ENCODE measurements at places on chromosomes 1 and 21.

DNA sequence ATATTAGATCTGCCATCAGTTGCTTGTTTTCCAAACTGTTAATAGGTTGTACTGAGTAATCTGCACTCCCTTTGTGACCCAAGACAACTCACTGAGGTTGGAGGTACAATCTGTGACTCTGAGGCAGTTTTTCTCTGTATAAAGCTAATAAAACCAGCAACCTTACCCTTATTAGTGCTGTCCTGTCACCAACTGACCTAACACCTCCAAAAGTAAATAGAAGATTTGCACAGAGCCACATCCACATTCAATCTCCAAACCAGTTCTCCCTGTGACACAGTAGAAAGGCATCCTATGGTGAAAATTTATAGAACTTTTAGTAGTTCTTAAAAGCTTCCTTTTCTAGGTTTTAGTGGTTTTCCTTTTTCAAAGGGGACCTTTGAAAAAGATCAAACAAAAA lies 140.4 kb upstream of the ADGRL2 start:
- no peak for DNase-seq

DNA sequence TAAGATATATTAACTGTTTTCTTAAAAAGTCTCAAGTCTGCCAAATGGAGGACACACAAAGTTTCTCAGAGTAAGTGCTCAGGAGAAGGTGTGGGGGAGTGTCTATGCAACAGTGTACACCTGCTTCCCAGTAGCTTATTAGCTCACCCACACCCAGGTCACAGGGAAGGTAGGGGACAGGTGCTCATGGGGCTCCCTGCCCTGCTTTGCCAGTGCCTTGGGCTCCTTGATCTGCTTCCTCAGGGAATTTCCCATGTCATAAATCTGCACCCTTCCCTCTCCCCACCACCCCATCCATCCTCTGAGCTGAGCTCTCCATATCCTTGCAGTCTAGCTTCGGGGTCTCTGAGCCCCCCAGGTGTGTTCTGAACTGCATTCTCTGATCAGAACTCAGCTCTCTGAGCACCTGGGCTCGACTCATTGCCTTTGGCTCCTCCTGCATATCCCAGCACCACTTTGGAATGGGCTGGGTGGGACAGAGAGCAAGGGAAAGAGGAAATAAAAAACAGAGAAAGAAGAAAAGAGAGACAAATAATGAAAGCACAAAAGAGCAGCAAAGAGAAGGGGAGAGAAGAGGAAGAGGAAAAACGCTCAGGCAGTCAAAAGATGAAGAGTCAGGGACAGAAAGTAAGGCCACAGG lies 87.0 kb upstream of the ATP1B1 start:
- DNase-seq, result no peak

- DNase-seq, result no peak
Observed at GRCh38 chr1:202809597-202810159, 1.1 kb upstream of the PCAT6 start.

- DNase-seq, result no peak
Observed at GRCh38 chr21:40564318-40564717, 282.6 kb downstream of the DSCAM start.

- DNase-seq, result no peak
Observed at GRCh38 chr1:86345042-86345441, 51.1 kb downstream of the ODF2L start.

- no peak for DNase-seq
Observed at GRCh38 chr1:206105464-206105995, 11.7 kb downstream of the AVPR1B start.

- DNase-seq, result no peak
Observed at GRCh38 chr1:229068270-229068987, 202.5 kb upstream of the RAB4A start.

GRCh38 chr1:202007805-202008489 lies 2.4 kb upstream of the ELF3 start:
- DNase-seq, result no peak

DNA sequence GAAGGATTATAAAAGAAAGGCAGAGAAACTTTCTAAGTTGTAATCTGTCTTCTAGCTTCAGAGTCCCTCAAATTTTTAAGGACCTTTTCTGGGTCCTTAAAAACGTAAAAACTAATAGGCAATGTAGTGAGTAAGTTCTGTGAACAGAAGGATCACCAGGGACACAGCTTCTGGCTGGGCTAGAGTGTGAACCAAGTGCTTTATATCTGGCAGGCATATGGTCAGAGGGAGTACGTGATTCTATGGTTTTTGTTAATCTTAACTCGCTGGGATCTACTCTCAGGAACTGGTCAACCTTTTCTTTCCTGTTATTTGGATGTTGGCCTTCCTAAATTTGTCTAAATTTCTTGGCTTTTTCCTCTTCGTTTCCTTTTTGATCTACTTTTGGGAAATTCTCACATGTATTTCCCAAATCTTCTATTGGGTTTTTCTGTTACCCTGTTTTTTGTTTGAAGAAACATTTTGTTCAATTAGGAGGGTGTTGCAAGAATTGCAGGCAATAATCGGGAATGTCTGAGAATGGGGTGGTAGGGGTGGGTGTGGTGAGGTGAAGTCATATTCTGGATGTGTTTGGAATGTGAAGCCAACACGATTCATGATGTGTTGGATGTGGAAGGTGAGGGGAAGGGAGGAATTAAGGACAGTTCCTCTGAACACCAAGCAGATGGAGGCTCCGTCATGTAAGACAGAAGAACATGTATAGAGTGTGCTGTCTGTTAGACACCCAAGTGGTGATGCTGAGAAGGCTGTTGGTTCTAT lies 193.2 kb downstream of the FMN2 start:
- DNase-seq, result no peak

DNA sequence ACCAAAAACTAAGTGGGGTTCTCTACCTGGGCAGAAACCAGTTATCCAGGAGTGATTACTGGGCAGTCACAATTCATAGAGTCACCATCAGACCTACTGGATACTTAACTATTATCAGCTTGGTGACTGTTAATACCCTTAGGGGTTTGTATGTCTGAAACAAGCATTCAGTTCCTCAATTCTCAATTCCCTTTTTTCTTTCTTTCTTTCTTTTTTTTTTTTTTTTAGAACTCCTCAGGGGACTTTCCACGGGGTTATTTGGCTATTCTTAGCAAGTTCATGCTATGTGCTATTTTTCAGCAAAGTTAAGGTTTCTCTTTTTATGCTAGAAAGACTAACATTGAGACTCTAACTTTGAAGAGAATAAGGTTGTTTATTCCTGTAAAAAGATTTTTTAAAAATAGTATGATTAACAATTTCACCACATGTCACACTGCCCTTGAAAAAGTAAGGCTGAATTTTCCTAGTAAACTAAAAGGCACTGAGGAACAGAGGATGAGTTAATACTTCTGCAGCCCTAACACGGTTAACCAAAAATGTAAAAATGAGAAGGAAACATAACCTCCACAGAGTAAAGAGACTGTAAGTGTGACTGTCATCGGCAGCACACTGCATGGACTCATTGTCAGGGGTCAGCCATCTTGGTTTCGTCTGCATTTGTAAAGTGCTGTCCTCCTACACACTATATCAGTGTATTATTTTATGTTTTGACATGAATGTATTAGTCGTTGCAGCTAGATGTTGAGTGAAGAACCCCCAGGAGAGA lies 310.2 kb downstream of the NTNG1 start:
- DNase-seq, result no peak

GRCh38 chr1:218760601-218761570 lies 412.8 kb upstream of the LYPLAL1 start:
- no peak for DNase-seq

GRCh38 chr1:235635938-235636662 lies 13.5 kb downstream of the GNG4 start:
- no peak for DNase-seq

GRCh38 chr1:214146523-214146922 lies 134.4 kb upstream of the SMYD2 start:
- DNase-seq, result no peak

GRCh38 chr1:2953688-2954285 lies 67.5 kb upstream of the ACTRT2 start:
- DNase-seq, result no peak

DNA sequence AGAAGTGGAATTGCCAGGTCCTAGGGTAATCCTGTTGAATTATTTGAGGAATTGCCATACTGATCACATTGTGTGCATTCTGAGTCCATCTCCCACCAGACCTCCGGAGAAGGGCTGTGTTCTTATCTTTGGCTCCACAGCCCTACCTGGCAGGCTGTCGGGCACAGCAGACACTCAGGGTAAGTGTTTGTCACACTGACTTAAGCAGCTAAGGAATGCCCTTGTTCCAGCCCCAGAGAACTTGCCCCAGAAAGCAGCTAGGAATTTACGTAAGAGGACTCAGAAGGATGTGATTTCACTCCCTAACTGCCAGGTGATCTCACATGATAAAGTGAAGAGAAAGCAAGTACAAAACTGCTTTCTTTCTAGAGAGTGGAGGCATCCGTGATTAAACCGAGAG lies 21.0 kb downstream of the VASH2 start:
- DNase-seq, result no peak

DNA sequence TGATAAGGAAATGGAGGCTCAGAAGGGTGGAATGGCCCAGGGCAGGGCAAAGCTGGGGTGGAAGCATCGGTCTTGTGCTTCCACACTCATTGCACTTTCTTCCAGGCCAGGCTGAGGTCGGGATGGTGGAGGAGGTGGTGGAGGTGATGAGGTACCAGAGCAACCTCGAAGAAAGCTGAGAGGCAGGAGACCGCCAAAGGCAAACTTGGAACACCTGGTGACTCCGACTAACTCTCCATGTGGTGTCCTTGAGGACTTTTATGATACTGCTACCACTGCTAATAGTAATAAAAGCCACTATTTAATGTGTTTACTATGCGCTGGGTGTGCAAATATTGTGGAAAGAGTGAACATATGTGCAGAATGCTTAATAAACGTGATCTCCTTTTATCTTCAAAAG lies 16.9 kb upstream of the BTG2 start:
- no peak for DNase-seq

DNA sequence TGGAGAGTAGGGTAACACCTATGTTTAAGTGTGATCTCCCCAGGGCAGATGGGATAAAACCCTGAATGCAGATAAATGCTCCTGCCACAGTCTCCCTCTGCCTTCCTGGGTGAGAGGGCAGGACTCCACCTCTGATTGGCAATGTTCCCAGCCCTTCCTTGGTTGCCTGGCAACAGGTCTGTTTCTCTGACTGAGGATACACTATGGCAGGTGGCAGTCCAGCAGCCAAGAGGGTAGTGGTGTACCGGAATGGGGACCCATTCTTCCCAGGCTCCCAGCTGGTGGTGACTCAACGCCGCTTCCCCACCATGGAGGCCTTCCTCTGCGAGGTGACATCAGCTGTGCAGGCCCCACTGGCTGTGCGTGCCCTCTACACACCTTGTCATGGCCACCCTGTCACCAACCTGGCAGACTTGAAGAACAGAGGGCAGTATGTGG lies at the start of gene DCDC2B:
Gene DCDC2B (plus strand): TSS at position 199 of the 438 bp plus-strand sequence. CDS start 5 bp downstream, at position 204.
- DNase-seq, result no peak

DNA sequence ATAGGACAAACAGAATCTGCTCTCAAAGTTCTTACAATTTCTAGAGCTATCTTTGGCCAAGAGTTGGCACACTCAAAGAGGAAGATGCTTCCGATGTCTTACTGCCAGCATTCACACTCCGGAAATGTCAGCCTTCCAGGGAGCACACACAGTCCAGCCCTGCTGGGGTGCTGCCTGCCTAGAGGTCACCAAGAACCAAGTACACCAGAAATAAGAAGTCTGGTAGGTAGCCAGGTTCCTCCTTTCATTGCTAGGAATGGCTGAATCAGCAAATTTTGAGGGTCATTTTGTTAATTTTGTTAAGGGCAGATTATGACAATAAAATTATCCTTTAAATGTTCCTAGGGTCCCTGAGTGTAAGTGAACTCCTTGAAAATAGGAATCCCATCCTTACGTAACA lies 77.5 kb downstream of the PLPP3 start:
- DNase-seq, result no peak

GRCh38 chr1:44572572-44572879 lies 101.8 kb downstream of the TMEM53 start:
- DNase-seq, result no peak

DNA sequence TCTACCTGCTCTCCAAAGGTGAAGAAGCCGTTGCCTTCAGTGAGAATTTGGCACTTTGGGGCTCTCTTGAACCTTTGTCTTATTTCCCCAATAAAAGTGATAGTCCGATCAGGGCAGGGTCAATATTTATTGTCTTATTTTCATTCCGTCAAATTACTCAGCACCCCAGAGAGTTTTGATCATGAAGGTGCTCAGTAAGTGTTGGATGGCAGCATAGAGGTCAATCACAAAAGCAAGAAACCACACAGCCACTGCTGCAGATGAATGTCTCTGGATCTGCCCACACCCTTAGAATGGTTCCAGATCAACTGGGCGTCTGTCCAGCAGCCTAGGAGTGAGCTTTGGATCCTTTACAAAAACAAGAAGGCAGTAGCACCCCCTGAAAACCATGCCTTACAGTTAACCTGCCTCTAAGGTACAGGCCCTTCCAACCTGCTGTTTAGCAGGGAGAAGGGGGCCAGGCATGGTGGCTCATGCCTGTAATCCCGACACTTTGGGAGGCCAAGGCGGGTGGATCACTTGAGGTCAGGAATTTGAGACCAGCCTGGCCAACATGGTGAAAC lies 97.3 kb downstream of the PSMG1 start:
- no peak for DNase-seq

DNA sequence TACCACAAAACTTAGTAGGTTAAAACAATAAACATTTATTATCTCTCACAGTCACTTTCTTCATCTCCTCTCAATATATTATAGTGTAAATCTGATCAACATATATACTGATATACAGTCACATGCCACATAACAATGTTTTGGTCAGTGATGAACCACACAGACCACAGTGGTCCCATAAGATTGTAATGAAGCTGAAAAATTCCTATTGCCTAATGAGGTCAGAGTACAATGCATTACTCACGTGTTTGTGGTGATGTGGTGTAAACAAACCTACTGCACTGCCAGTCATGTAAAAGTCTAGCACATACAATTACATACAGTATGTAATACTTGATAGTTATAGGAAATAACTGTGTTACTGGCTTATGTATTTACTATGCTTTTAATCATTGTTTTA lies 30.1 kb downstream of the OLFML3 start:
- DNase-seq, result no peak

DNA sequence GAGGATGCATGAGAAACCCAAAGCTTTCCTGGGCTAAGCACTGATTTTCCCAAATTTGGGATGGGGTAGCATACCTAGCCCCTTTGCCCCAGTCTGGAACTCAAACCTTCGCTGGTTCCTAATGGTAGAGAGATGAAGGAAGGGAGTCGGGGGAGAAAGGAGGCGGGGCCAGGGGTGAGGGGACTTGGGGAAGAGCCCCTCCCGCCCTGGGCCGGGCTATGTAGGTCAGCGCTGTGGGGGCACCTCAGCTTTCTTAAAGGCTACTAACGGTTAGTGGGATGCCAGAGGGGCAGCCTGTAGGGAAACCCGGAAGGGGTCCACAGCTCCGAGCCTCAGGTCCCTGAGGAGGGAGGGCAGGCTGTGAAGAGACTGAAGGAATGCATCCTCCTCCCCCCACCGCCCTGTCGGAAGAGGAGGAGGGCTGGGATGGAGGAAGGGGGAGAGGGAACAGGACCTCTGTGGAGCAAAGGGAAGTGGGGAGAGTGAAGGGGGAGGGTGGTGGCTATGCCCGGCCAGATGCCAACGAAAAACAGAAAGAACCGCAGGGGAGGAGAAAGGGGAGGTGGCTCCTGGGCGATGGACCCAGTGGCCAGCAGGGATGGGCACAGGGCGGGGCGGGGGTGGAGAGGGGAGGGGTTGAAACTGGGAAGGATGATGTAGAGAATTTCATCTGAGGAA lies 1.3 kb downstream of the CADM3 start:
- no peak for DNase-seq

- no peak for DNase-seq
Observed at GRCh38 chr1:224623743-224624333, 7.7 kb downstream of the CNIH3 start.
